ENCODE measurements at places on chromosomes 3 and 15.

- DNase-seq: no peak
Observed at GRCh38 chr15:84669726-84670125, 11.7 kb upstream of the NMB start.

GRCh38 chr15:72319360-72319984 lies 485 bp downstream of the CELF6 start:
- peak; percentile 70 for DNase-seq

- DNase-seq: no peak
Observed at GRCh38 chr15:45399381-45400212, 21.3 kb upstream of the GATM start.

DNA sequence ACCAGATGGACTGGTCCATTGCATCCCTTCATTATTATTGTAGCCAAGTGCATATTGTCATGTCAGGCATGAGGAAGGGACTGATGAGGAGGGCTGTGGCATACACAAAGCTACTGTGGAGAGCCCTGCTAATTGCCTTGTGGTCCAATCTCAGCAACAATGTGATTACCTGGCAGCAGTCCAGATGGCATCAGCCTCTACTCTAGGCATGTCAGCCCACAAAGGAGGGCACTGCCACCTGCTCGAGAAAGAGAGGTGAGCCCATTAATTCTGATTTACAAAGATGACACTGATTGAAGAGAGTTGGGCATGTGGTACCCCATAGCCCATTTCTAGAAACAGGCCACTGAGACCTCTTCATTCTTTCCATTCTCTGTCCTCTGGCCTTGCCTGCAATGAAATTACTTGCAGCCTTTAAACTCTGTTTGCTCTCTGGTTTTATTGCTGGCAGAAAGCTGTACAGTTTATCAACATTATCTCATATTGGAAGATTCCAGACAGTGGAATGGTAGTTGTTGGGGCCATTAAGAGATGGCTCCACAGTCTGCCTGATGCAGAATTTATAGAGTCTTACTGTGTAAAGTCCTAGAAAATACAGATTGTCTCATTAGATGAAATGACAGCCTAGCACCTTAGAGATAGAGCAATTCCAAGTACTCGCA lies 307.7 kb downstream of the ARPP21 start:
- DNase-seq: no peak

GRCh38 chr3:106125321-106125720 lies 256.5 kb upstream of the CBLB start:
- no peak for DNase-seq
